ENCODE measurements at places on chromosomes 5 and 9. TPM values are rescaled to one million over a fixed set of nuclear protein-coding genes. Genes with fewer than 3 reads are reported as not detected.

- DNase-seq: no peak
These were observed 1.5 kb downstream of the RNF208 start for GRCh38 chr9:137220317-137221094.

- DNase-seq: no peak
These were observed 2.0 kb downstream of the CTNNAL1 start for GRCh38 chr9:109011231-109011671.

DNA sequence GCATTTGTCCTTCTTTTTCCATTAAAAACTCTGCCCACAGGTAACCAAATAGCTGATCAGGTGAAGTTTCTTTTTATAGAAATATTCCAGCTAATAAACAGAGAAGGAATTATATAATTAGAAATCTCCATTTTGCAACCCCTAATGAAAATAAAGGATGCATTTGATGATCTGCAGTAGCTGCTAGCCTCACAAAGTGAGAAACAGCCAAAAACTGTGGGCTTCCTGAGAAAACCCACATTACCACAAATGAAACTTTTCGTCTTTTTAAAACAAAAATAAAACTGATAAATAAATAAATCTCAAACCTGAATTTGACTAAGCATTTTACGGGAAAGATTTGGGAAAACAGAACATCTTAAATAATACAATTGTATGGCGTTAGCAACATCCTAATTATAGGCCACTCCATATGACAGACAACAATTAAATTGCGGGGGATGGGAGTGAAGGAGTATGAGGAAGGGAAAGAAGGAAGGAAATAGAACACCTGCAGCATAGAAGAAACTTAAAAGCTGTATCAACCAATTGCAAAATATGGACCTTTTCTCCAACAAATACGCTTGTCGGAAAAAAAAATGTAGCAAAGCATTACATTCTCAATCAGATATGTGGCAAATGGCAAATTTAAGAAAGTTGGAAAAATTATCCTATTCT, 283.0 kb upstream of the ITGA1 start:
- no peak for DNase-seq

FSTL4 gene
- total RNA-seq: not detected

GRCh38 chr5:88555674-88556073, 287.0 kb upstream of the TMEM161B start:
- DNase-seq: no peak

DNA sequence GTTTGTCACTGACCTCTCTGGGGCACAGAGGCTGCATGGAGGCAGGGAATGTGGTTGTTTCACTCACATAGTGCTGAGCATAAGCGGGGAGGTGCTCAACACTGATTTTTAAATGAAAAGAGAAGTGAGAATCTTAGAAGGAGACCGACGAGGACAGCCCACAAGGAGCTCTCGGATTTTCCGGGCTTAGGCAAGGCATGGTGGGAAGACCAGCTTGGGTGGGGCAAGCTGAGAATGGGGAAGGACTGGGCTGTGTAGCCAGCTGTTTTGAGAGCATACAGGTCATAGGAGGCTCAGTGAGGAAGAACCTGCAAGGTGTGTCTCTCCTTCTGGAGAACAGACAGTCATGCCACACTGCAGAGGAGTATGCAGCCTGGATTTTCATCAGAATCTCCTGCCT, 86.0 kb upstream of the TNFSF8 start:
- DNase-seq: no peak

All from RPMI7951 (cell line).